ENCODE measurements at places on chromosomes 7 and 10. TPM values are rescaled to one million over a fixed set of nuclear protein-coding genes. Genes with fewer than 3 reads are reported as not detected.

The ASB10 gene
- not detected for total RNA-seq

The DRGX gene
- total RNA-seq: not detected

- DNase-seq: no peak
Observed at GRCh38 chr7:4824120-4824775, 37.6 kb downstream of the PAPOLB start.

GRCh38 chr7:16300361-16300895, 120.9 kb downstream of the CRPPA start:
- no peak for DNase-seq

GRCh38 chr10:77522268-77522809, 115.3 kb downstream of the KCNMA1 start:
- DNase-seq: no peak
